Right lobe of liver (tissue), 6 donors: ENCODE measurements at places on chromosomes 4 and X. TPM values are rescaled to one million over a fixed set of nuclear protein-coding genes. Genes with fewer than 3 reads are reported as not detected.

Gene TEX13D
- total RNA-seq, result not detected

Gene TSPAN7
- 18.8 TPM for total RNA-seq

- no peaks in the 10 kb centered on the region for H3K36me3 ChIP-seq
- DNase-seq, result no peak
- no peak overlapping the region for H3K27ac ChIP-seq
- no peak overlapping the region for H3K4me3 ChIP-seq
- no peaks in the 10 kb centered on the region for H3K4me1 ChIP-seq
Observed at GRCh38 chrX:69396916-69397315, 107.2 kb upstream of the NALF2 start.

DNA sequence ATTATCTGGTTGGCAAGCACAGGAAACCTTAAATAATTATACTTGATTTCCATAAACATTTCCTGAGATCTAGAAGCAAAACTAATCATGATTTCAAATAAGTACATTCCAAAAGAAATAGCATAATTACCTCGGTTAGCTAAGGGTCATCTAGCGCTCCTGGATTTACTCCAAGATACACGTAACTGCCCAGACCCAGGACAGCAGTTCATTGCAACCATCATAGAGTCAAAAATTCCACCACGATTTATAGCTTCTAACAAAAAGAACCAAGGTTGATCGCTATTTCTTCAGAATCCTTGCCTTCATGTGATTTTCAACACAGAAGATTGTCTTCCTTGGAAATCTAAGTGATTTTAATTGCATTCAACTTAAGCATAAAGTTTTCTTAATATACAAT lies 1235.5 kb upstream of the TENM3 start:
- DNase-seq, result no peak
- no peak overlapping the region for H3K4me3 ChIP-seq
- no peaks in the 10 kb centered on the region for H3K36me3 ChIP-seq
- H3K4me1 ChIP-seq, result no peaks in the 10 kb centered on the region
- H3K27me3 ChIP-seq, result no peaks in the 10 kb centered on the region
- H3K27ac ChIP-seq, result no peak overlapping the region

DNA sequence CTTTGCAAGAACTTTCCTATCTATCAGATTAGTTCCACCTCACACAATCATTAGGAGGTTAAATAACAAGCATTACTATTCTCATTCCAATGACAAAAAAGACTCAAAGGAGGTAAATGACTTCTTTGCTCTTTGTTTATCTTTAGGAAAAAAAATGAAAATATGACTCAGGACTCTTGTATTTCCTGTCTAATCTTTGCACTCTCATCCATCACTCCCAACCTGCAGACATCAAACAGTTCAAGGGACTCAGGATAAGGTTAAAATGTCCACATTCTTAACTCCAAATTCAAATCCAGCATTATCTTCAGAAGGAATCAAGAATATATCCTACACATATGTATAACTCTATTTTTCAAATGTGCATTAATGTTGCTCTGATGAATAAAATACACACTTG lies 139.6 kb downstream of the UNC5C start:
- H3K27ac ChIP-seq, result no peak overlapping the region
- no peaks in the 10 kb centered on the region for H3K4me1 ChIP-seq
- H3K27me3 ChIP-seq, result no peaks in the 10 kb centered on the region
- no peak overlapping the region for H3K4me3 ChIP-seq
- no peak for DNase-seq
- H3K36me3 ChIP-seq, result no peaks in the 10 kb centered on the region

Gene TRO
- 0.81 TPM for total RNA-seq

DNA sequence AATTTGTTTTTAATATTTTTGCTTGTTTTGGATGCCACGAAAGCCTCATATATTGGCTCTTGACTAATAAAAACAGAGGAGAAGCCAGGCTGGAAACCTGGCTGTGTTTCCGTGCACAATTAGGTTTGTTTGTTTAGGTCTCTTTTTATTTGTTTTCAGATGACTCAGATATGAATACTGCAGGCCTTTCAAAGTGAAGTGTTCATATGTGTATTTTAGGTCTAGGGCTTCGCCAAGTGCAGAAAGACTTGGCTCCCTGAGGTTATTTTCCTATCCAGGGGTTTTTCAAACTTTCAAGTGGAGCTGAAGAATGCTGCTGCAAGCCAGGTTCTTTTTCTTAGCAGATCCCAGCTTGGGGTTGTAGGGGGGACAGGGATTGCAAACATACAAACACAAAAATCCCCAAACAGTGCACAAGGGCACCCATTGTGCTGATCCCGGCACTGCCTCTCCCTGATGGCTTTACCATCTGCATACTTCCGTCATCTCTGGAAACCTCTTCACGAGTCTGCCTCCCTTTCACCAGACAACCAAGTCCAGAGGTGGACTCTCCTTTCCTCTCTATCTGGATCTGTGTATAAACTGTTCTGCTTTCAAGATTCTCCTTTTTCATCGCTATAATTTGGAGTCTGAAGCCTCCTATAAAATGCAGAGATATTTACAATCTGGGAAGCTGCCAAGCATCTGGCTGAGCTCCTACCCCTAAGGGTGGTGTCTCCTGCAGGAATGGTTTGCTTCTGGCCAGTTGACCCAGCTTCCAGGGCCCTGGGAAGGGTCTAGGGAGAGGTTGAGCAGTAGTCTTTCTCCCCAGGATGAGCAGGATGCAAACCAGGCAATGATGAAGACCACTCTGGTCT lies 108.6 kb downstream of the SMIM20 start:
- H3K36me3 ChIP-seq, result no peaks in the 10 kb centered on the region
- no peak overlapping the region for H3K27ac ChIP-seq
- H3K27me3 ChIP-seq, result no peaks in the 10 kb centered on the region
- no peak overlapping the region for H3K4me3 ChIP-seq

Gene RHOXF2B
- not detected for total RNA-seq

GRCh38 chr4:33715841-33716395 lies 2528.4 kb downstream of the ARAP2 start:
- no peak overlapping the region for H3K27ac ChIP-seq
- no peaks in the 10 kb centered on the region for H3K27me3 ChIP-seq

DNA sequence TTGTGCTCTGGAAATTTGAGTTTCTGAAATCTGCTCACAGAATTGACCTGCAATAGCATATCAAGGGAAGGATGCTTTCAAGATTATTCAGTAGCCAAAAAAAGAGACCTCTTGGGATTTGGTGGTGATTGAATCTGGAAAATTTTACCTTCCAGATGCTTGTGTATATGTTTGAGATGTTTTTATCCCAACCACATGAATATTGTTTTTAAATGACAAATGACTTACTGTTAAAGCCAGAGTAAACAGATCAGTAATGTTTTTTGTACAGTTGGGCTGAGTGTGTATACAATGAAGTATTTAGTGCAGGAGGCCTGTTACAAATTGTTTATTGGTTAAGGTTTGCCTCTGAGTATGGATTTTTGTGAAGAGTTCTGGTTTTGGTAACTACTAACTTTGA lies 126.5 kb downstream of the CBR4 start:
- no peaks in the 10 kb centered on the region for H3K27me3 ChIP-seq
- no peak for DNase-seq
- peaks cover 12% of the 10 kb centered on the region for H3K4me1 ChIP-seq
- H3K4me3 ChIP-seq, result no peak overlapping the region
- H3K36me3 ChIP-seq, result no peaks in the 10 kb centered on the region

Gene MTTP
- 112 TPM for total RNA-seq

Gene HMX1
- not detected for total RNA-seq

Gene CACNA1F
- not detected for total RNA-seq
